Mammary epithelial cell (primary cell): ENCODE measurements at places on chromosomes 5 and 9.

DNA sequence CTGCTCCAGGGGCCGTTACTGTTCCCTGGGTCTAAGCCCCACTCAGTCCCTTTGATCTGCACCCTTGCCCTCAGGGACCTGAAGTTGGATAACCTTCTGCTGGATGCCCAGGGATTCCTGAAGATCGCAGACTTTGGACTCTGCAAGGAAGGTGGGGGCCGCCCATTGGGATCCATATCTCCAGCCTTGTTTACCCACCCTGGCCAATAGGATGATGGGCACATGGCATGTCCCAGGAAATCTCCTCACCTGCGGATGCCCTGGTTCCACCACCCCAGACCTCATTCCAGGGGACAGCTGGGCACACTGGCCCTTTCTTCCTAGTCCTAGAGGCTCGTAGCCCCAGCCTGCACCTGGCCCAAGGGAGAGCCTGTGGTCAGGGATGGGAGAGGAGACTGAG is 5.5 kb downstream of the ZDHHC12 start:
- DNase-seq = no peak

- DNase-seq = no peak
Measured at GRCh38 chr5:84725946-84726570, 341.4 kb upstream of the EDIL3 start.

- no peak for DNase-seq
Measured at GRCh38 chr5:76570153-76570552, 53.0 kb downstream of the F2RL2 start.

DNA sequence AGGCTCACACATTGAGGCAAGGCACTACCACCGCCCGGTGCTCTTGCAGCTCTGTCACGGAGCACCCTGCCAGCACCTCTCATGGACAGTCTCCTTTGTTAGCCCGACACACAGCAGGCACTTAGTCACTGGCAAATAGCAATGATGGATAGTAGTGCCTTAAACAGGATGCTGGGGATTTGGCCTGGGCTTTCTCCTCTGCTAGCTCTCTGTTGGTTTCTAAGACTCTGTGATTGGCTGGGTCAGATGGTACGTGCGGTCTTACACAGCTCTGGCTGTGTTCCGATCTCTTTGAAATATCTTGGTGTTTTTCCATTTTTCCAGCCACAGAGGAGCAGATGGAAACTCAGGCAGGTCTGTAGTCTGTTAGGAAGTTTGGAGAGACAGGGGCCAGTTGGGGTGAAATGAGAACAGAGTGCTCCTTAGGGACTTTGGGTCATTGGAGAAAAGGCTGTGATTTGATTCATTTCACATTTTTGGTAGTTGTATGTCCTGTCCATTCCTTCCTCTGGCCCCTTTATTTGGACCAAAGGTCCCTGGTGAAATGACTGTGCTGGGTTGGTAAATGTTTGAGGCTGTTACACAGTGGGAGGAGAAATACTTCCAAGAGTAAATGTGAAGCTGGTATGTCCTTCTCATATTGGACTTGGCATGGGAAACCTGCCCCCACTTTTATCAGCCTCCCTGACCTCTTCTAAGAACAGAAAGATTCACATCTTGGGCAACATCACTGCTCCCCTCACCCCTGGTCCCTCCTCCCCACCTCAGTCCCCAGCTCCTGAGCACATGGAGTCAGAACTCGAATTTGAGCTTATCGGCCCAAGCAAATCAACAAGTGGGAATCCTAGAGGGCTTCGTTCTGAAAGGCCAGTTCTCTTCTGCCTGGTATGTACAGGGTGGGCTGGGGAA is 3.4 kb downstream of the SMIM3 start:
- DNase-seq = peak; percentile 88

- DNase-seq = peak; percentile 79
Measured at GRCh38 chr5:672329-673160, 20.6 kb downstream of the TPPP start.

GRCh38 chr5:33457126-33457525 is 16.4 kb downstream of the TARS1 start:
- DNase-seq = no peak

GRCh38 chr9:90724880-90725279 is 76.7 kb upstream of the SYK start:
- no peak for DNase-seq

DNA sequence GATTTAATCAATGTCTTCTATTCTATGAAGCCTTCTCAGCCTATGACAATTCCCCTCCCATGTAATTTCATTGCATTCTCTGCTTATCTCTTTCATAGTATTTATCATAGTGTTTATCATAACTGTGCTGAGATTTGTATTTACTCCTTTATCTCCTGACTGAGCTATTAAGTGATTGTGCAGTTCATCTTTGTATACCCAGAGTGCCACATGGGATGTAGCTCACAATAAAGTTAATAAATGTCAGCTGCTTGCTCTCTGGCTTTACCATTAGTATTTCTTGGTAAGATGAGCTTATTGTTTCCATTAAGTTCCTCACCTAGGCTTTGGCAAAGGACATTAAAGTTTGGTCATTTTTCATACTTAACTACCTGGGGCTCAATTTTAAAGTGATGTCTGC is 275.1 kb upstream of the MPDZ start:
- DNase-seq = no peak

DNA sequence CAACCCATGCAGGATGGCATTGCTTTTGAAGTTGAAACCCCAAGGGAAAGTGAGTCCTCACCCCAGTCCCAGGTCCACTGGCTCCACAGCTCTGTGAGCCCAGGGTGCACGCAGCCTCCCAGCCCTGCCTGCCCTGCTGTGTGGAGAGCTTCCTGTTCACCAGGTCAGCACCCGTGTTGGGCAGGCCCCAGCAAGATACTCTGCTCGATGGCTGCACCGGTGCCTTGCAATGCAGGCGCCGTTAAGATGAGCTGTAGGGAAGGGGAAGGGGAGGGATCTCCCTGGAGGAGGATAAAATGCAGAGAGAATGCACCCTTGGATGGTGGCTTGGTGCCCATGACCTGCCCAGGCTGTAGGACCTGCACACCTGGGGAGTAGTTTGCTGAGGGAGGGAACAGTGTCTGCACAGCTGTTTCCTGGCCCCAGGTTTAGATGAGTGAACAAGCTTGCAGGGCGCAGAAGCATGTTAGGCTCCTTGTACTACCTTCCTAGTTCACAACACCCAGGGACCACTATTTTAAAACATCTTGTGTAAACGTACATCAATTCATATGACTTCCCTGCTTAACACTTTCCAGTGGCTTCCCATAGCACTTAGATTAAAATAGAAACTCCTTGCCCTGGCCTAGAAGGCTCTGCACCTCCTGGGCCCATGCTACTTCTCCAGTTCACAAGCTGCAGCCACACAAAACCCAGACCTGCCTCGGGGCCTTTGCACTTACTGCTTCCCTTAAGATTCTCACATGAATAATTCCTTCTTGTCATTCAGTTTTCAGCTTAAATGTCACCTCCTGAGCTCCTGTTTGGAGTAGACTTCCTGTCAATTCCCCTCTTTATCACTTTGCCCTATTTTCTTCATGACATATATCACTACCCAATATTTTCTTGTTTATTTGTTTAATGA is 19.6 kb downstream of the FAT2 start:
- DNase-seq = peak; percentile 76

DNA sequence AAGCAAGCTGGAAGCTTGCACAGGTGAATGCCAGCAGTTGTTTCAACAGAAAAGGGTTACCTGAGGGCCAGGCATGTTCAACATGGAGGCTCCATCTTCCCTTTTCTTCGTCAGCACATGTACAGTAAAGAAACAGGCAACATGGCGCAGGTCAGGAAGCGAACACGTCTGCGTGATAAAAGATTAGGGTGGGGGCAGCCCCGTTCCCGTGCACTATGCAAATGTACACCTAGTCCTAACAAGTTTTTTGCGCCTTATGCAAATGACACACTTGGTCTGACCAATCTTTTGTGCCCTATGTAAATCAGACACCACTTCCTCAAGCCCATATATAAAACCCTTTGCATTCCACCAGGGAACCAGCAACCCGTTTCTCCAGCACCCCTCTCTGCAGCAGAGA is 452.1 kb upstream of the PTPRD start:
- DNase-seq = no peak

- DNase-seq = no peak
Measured at GRCh38 chr9:91896097-91896496, 53.9 kb downstream of the ROR2 start.

GRCh38 chr5:43336159-43336558 is 22.9 kb upstream of the HMGCS1 start:
- peak; percentile 71 for DNase-seq

GRCh38 chr9:133914442-133915342 is 77.4 kb downstream of the VAV2 start:
- DNase-seq = no peak

- DNase-seq = no peak
Measured at GRCh38 chr5:43061352-43062075, 21.4 kb upstream of the ANXA2R start.

GRCh38 chr9:137039611-137040366 is 6.2 kb downstream of the NPDC1 start:
- no peak for DNase-seq

DNA sequence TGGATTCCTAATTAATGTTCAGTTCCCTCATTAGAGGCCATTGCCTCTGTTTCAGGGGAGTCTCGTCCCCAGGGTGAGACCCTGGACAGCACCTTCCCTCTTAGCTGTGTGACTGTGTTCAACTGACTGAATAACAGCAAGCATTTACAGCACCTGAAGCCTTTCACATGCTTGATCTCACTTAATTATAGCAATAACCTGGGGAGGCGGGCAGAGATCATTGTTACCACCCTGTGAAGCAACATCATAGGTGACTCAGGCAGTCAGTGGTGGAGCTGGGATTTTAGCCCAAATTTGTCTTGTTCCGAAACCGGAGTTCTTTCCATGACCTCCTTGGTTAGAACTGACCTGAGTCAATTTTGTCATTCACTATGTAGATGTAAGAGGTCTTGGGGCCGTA is 105.2 kb upstream of the RAD23B start:
- DNase-seq = no peak

- peak; percentile 19 for DNase-seq
Measured at GRCh38 chr5:8993031-8993430, 552.8 kb downstream of the SEMA5A start.

DNA sequence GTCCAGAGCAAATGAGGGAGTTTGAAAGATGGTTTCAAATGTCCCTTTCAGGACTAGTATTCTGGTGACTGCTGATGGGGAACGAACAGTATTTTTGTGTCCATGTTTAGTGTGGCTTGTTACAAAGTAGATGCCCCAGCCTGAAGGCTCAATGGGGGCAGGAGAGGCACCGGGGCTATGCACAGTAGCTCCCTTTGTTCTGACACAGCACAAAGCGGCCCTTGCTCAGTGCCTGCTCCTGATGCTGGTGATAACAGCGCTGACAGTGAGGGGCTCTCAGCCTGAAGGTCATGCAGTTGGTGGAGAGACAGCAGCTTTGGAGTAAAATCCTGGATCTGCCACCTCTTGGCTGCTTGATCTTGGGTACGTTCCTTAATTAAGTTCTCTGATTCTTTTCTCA is 188.9 kb downstream of the SLIT3 start:
- no peak for DNase-seq

DNA sequence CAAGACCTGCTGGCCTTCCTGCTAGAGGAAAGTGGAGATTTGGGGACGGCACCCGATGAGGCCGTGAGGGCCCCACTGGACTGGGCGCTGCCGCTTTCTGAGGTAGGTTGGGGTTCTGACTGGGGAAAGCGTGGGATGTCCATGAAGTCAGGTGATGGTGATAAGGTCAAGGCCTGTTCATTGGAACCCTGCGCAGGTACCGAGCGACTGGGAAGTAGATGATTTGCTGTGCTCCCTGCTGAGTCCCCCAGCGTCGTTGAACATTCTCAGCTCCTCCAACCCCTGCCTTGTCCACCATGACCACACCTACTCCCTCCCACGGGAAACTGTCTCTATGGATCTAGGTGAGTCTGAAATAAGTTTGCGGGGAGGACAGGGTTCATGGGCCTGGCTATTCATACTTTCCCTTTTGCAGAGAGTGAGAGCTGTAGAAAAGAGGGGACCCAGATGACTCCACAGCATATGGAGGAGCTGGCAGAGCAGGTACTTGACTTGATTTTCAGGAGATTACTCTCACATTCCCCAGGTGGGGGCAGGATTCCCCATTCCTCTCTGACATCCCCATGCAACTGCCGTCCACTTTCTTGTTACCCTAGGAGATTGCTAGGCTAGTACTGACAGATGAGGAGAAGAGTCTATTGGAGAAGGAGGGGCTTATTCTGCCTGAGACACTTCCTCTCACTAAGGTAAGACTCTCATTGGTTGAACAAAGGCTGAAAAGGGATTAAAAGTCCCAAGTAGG is 505 bp downstream of the CREB3 start:
- peak; percentile 82 for DNase-seq

- no peak for DNase-seq
Measured at GRCh38 chr5:123155446-123155960, 66.5 kb downstream of the PRDM6 start.

DNA sequence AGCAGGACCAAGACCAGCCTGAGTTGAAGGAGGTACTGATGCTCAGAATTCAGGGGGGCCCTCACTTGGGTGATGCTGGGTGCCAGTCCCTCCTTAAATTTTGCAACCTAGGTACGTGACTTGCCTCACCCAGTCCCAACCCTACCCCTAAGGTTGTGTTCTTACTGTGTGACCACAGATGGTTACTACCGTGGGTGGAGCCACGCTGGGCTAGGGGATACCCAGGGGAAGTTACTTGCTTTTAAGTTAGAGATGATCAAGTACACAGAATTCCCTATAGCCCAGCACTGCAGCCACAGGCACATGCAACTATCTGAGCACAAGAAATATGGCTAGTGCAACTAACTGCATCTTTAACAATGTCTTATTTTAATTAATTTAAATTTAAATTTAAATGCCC is 32.9 kb downstream of the NXNL2 start:
- DNase-seq = no peak

- no peak for DNase-seq
Measured at GRCh38 chr5:10118150-10118549, 131.5 kb downstream of the ATPSCKMT start.

DNA sequence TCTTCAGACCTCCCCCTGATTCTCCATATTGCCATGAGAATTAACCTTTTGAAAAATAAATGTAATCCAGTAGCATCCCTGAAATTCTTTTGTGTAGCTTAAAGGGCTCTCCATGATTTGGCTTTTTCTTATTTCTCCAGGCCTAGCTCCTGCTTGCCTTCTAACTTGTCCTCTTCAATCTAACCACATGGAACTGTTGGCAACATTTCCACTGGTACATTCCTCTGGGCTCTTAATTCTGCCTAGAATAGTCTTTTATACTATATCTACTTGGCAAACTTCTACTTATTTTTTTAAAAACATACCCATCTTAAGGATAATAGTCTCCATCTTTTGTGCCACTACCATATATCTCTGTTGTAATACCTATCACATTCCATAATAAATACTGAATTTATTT is 54.1 kb downstream of the GNG10 start:
- DNase-seq = no peak
